Pancreas (tissue), 10 donors: ENCODE measurements at places on chromosomes 3 and 15. TPM values are rescaled to one million over a fixed set of nuclear protein-coding genes. Genes with fewer than 3 reads are reported as not detected.

The CCR8 gene
- total RNA-seq = not detected

The CTXN2 gene
- not detected for total RNA-seq

The GCNT3 gene
- 8.6 TPM for total RNA-seq

The BFSP2 gene
- total RNA-seq = not detected

The SAMD7 gene
- total RNA-seq = not detected

The TMC3 gene
- total RNA-seq = not detected

The SPATA16 gene
- not detected for total RNA-seq

The PDCD6IP gene
- 78.0 TPM for total RNA-seq

DNA sequence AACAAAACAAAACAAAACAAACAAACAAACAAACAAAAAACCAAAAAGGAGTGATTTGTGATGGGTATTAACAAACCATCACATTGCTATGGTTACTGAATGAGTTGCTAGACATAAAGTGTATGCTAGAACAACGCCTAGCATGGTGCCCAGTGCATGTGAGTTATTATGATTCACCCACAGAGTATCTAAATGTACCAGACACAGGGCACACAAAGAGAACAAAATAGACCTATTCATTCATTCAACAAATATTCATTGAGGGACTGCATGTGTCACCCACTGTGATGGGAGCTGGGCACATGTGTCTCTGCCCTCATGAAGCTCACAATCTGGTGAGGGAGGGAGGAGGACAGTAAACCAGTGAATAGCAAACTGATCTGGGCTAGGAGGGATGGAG, 11.6 kb upstream of the ACAN start:
- no peak for DNase-seq

GRCh38 chr15:50190723-50191122, 8.7 kb downstream of the SLC27A2 start:
- no peak for DNase-seq

DNA sequence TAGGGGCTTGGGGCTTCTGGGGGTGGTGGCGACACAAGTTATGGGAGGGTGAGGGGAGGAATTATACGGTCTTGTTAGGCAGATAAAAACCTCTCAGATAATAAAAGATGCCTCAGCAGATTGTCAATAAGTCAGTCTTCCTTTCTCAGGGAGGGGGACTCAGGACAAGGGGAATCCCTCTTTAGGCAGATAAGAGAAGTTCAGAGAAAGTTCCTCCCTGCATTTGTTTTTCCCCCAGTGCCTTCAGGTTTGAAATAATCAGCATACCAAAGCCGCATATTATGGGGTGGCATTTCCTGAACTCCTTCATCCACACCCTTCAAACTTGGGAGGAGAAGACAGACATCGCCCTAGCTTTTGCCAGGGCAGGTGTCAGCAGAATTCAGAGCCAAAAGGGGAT, 8.5 kb downstream of the PPCDC start:
- no peak for DNase-seq

DNA sequence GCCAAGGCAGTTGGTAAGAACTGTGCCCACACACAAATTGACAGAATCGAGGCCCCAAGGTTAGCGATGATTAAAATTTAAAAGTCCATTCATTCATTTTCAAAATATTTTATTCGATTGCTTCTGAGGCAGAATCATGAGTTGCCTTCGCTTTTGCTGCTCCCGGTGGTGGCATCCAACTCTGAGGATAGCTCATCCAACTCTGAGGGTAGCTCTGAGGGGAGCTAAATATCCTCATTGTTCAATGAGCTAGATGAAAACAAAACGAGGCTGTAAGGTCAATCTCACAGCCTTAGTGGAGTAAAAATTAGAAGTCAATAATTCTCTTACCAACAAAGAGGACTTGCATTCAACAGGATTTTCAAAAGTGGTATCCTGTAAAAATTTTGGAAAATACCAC, 897 bp upstream of the CHL1 start:
- DNase-seq = no peak

- DNase-seq = no peak
Observed at GRCh38 chr3:142947799-142948575, 15.5 kb downstream of the PAQR9 start.

DNA sequence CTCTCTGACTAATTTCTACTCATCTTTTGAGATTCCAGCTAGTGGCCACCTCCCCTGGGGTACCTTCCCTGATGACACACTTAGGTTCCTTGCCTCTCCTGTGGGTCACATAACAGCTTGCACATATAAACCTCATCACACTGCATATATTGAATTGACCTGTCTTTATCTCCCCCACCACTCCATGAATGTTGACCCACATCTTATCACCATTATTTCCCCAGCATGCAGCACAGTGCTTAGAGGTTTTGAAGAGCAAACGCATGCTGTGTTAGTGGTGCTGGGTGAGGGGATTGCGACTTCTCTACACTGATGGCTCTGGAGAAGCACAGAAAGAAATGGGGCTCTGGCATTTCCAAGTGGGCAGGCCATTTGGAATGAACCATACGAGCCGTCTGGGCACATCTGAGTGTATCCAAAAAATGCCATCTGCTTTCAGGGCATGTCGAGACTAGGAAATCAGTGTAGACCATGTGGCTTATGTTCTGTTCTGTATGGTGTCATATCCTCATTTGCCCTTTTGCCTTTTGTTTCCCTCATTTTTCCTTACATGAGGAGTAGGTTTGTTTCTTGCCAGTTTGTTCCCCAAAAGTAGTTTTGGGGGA, 333.2 kb upstream of the TRIM42 start:
- no peak for DNase-seq

- no peak for DNase-seq
Observed at GRCh38 chr15:86317384-86317740, 237.7 kb downstream of the AGBL1 start.

DNA sequence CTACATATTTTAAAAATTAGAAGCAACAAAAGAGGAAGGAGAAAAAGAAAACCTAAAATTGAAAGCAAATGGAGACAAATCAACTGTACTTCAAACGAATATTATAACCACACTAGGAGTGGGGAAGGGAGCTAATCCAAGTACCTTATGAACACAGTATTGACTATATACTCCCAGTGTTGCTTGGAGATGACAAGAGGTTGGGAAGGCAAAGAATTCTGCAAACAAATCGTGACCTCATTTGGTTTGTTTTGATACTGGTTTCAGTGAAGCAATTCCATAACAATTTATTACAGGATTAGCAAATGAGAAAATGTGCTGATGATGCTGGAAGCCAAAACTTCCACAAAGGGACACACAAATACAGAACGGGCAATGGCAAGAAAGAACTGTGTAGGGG, 268.1 kb downstream of the ULK4 start:
- DNase-seq = no peak

- no peak for DNase-seq
Observed at GRCh38 chr3:196246612-196247308, 30.4 kb downstream of the SLC51A start.

DNA sequence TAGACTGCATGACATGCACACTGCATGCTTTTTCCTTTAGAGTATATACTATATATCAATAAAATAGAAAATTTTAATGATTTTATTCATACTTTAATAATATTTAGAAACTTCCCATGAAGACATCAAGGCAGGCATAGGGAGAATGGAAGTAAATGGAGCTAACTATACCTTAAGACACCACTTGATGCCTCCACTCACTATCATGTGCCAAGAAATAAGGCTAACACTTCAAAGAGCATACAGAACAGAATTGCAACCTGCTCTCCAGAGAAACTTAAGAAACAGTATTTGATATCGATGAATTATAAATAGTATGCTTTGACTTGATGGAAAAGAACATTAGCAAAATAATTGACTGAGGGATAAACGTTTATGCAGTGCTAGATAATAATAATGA, 192.6 kb upstream of the MBNL1 start:
- DNase-seq = no peak

GRCh38 chr3:58321791-58322190, 10.9 kb upstream of the PXK start:
- no peak for DNase-seq

DNA sequence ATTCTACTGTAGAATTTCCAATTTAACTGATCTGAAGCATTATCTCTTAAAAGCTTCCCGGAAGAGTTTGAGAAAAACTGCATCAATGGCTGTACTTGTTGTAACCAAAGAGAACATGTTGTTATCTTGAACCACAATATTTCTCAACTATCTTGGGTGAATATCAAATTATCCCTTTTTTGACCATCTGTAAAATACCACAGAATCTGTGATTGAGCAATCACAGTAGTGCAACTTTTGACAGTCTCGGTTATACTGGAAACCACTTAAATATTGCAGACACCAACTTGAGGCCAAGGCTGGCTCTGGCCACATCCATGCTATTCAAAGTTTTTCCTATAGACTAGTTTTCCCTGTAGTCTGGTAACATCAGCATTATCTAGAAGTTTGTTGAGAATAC, 842.8 kb upstream of the EPHA6 start:
- no peak for DNase-seq

DNA sequence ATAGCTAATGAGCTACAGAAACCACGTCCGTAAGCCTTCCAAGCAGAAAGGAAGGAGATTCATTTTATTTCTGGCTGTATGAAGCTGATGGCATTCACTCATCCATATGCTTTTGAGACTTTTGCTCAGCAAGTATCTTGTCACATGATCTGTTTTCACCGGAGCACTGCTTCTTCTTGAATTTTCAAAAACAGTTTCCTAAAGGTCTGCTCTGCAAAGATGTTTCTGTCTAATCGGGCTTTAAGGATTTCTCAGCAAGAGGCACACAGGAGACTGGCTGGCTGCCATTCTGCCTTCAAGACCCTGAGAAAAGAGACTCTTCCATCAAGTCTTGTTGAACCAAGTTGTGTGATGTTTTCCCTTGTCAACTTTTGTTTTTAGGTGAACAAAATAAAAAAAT, 289.6 kb upstream of the LYSMD4 start:
- no peak for DNase-seq

DNA sequence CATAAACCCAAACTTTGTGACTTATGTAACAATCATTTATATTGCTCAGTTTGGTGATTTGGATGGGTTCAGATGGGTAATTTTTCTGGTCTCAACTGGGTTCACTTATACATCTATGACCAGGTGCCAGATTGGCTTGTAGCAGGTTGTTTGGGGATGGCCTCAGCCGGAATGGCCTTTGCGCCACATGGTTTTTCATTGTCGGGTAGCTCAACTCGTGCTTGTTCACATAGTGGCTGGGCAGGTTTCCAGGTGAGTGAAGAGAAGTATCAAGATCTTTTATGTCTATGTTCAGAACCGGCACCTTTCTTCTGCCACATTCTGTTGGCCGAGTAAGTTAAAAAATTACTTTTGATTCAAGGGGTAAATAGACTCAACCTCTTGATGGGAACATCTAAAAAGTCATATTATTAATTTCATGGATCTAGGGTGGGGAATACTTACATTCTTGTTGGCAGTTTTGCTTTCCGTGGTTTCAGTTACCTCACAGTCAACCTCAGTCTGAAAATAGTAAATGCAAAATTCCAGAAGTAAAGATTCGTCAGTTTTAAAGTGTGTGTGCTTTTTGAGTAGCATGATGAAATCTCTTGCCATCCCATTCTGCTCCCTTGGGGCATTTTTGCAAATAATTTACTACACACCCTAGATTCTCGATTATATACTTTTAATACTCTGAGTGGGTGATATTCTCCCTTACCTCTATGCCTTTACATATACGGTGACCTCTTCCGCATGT, 745.7 kb upstream of the CCDC54 start:
- no peak for DNase-seq

DNA sequence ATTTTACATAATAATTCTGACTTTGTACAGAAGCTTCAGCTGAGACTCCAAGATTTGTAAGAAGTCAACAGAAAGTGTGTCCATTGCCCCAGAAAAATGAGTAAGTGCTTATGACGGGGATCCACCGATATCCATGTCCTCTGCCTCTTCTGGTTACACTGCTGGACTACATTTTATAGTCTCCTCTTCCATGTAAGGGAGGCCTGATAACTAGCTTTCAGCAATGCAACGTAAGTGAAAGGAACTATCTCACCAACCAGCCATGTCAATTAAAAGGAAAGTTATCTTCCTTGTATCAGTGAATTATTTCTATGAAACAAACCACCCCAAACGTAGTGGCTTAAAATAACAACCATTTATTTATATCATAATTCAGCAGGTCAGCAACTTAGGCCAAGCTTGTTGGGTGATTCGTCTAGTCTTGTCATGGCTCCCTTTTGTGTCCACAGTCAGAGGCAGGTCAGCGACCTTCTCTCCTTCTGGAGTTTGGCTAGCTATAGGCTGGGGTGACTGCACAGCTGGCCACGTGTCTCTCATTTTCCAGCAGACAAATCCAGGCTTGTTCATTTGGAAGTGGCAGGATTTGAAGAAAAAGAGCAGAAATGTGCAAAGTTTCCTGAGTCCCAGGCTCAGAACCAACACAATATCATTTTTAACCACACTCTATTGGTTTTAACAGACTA, 44.9 kb downstream of the TRIM69 start:
- no peak for DNase-seq

DNA sequence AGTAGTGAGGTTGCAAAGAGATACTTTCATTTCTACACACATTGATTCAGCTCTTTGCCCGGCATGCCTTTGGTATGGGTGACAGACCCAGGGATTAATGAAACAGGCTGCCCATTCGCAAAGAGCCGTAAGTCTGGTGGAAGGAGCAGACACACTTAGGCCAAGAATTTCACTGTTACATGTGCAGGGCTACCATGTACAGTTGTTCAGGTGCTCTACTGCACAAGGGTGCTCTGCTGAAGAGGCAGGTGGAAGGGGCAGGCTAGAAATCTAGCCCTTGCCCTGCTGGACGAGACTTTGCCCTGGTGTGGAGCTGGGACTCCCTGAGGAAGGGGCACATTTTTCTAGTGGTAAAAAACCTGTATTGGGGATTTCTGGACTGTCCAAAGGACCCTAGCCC, 26.2 kb upstream of the RASGRF1 start:
- no peak for DNase-seq

DNA sequence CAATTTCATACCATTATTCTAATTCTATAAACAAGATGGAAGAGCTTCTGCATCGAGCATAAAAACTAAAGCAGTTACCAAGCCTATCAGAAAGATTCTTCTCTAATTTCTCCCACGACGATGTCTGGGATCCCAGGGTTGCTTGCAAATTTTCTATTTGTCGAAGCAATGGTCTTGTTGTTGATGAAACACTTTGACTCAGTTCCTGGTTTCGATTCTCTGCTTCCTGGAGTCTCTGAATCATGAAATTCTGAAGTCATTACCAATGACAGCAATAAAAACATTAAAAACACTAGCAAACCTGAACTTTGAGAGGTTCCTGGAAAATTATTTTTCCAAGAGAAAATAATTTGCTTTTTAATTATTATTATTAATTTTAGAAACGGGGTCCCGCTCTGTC, 18.7 kb downstream of the TMF1 start:
- no peak for DNase-seq

DNA sequence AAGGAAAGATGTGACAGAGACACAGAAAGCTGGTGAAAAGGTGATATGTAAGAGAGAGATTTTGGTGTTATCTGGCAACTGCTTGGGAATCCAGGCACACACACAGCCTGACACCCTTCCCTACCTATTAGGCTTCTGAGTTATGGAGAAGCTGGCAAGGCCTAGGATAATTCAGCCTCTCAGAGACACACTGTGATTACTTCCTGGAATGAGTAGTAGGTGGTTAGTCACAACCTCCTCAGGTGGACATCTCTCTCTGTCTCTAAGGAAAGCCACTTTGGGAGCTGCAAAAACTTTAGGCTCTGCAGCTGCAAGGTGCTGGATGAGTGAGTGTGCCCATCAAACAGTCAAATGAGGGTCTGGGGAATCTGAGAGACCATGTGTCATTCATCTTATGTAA, 201.9 kb downstream of the PDCD6IP start:
- no peak for DNase-seq
